OCI-LY7 (cell line): ENCODE measurements at places on chromosomes 2 and 18. TPM values are rescaled to one million over a fixed set of nuclear protein-coding genes. Genes with fewer than 3 reads are reported as not detected.

The ACMSD gene
- not detected in 2 replicates for total RNA-seq

The GAD1 gene
- not detected in 2 replicates for total RNA-seq

DNA sequence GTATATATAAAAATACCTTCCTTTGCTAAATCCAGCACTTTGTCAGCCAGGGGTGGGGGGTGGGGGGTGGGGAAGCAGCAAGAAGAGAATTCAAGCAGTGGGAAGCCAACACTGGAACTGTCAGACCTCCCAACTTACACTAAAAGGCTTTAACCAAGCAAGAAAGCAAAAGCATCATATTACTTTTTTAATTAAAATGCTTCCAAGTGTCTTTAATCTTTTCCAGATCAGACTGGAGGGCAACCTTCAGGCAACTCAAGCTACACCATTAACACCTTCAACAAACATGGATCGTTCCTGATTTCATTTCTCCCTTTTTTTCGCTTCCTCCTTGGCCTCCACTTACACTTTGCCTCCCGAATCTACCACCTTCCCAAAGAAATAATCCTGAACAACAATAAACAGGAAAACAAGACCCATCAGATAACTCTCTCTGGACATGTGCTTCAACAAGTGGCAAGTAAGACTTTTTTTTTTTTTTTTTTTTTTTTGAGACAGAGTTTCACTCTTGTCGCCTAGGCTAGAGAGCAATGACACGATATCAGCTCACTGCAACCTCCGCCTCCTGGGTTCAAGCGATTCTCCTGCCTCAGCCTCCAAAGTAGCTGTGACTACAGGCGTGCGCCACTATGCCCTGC is 35.5 kb downstream of the ZNF521 start:
- no peak for DNase-seq

- DNase-seq: no peak
Observed at GRCh38 chr2:162586311-162586710, 242.4 kb downstream of the GCA start.

DNA sequence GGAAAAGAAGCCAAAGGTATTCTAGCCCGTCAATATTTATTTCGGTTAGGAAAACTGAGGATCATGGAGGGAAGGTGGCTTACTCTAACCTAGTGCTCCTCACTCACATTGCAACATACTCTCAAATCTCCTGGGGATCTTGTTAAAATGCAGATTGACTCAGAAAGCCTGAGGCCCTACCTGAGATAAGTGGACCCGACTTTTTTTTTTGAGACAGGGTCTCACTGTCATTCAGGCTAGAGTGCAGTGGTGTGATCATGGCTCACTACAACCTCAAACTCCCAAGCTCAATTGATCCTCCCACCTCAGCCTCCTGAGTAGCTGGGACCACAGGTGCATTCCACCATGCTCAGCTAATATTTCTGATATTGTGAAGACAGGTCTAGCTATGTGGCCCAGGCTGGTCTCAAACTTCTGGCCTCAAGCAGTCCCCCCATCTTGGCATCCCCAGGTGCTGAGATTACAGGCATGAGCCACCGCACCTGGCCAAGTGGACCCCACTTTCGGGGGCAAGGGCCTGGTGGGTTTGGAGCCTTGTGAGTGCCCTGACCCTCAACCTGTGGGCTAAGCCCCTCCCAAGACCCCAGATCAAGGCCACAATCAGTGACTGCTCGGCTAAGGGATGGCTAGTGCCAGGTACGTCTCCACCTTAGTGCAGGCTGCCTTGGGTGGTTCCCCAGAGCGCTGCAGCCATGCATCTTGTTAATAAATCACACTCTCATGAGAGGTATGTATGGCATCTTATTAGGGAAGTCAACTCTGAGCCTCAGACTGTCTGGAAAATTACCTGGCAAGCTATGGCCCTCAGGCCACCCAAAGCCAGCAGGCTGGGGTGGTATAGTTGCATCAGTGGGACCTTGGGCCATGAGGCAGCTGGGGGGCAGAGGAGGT is 1.1 kb upstream of the NEURL3 start:
- DNase-seq: no peak

DNA sequence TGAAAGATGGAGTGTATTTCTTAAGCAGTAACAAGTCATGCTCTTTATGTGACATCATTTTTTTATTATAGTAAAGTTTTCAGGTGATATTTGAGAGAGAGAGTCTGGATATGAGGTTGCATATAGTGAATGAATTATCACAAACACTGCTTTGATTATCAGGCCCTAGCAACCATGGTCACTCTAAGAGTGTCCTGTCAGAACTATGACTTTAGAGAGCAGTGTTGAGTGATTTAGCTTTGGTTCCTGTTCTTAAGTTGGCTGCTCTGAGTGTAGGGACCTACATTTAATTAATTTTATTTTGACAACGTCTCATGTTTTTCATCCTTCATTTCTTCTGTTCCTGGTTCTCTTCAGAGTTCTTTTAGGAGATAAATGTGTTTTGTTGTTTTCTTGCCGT is 275.5 kb downstream of the KCNJ3 start:
- peak; percentile 28 for DNase-seq

- DNase-seq: no peak
Observed at GRCh38 chr18:69843015-69843414, 104.7 kb downstream of the CD226 start.

DNA sequence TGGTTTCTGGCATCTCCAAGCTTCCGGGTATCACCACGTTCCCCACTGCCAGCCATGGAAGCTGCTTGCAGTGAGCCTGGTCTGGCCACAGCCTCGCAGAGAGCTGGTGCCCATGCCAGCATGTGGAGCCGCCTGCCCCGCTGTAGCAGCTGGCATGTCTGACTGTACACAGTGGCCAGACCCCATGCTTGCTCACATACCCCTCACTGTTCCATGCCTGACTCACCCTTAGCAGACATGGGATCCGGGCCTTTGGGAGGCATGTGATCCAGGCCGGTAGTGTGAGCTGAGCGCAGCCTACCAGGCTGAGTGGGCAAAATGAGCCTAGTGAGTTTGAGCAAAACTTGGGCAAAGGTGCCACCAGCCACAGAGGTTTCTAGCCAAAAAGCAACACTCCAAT is 18.8 kb upstream of the RPRD1A start:
- DNase-seq: no peak

GRCh38 chr2:234463626-234464290 is 33.1 kb downstream of the ARL4C start:
- no peak for DNase-seq

DNA sequence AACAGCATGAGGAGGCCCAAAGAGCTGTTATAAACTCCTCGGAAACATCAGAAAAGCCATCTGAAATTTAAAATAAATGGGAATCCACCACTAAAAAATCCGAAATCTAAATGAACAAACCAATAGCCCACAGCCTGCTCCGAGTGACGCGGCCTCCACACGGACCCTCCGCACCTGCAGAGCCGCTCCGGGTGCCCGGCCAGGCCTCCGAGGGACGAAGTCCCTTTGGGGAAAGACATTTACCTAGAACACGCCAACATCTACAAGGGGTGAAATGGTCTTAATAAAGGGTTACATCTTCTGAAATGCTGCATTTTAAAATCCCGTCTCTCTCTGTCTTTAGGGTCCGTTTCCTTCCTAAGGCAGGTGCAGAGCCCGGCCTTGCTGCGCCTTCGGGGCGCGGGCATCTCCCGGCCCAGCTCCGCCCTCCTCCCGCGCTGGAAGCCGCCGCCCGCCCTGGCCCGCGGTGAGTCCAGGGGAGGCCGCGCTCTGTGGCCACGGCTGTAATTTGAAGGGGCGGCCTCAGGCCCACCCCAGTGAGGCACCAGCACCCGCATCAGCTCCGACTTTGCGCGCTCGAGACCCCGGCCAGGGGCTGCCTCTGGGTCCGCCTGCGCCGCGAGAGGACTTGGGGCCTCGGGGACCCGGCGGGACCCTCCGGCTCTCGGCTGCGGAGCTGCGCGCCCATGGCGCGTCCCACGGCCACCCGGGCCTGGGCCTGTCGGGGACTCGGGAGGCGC is 42.3 kb upstream of the CTDP1 start:
- no peak for DNase-seq

- DNase-seq: no peak
Observed at GRCh38 chr2:68604077-68604476, 39.3 kb upstream of the PROKR1 start.

GRCh38 chr2:16713011-16713423 is 47.4 kb upstream of the CYRIA start:
- peak; percentile 53 for DNase-seq

- no peak for DNase-seq
Observed at GRCh38 chr2:121969166-121969565, 213.7 kb downstream of the TSN start.

- no peak for DNase-seq
Observed at GRCh38 chr2:225867071-225867470, 467.6 kb downstream of the NYAP2 start.

DNA sequence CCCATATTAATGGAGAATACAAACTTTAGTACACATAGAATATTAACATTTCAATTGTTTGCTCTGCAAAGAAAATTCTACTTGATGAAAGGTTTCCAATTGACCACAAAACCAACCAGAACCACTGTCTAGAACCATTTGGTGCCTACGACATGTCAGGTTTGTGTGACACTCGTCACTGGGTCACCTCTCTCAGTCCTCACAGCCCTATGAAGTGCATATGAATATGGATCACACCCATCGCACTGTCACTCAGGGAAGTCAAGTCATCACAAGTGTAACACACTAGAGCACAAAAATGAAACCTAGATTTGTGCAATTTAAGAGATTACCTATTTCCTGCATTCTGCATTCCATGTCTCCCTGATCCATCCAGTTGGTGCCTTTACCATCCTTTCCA is 43.7 kb downstream of the PTPN2 start:
- no peak for DNase-seq
